ENCODE measurements at places on chromosomes 12 and 14.
A peak's percentile ranks its signal among the peaks of the same experiment; 100 is the strongest.

- no peak for DNase-seq
Observed at GRCh38 chr12:102896067-102896466, 21.0 kb downstream of the PAH start.

GRCh38 chr12:31591380-31591901, 505 bp upstream of the DENND5B start:
- peak; percentile 39 for DNase-seq

DNA sequence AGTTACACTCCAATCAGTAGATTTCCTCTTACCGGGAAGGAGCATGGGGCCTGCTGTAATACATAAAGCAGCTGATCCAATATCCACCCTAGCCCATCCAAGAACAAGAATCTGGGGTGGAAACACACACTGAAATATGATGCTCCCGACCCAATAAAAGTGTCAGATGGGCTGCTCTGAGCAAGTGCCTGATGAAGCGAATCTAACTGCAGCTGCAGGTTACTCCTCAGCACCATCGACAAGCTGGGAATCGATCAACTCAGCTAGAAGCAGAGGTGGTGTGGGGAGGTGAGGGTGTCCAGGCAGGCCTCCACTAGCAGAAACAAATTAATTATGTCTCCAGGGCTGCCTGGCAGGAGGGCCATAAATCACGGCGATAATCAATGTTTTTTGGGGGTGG, 64.0 kb upstream of the WSCD2 start:
- DNase-seq: no peak

DNA sequence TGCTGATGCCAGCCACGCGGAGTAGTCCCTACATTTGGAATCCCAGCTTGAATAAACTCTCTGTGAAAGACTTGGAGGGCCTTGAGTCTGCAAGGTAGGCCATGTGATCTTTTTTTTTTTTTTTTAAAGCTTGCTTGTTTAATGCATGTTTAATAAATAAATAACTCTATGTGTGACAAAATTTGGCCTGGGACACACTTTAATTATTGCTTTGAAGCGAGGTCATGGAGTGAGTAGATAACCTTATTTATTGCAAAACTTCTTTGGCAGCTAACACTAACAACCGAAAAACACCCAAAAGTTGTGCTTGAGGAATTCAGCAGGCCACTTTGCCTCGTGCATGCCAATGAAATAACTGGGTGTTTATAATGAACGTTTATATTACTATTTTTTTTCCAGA, 382.2 kb downstream of the FLRT2 start:
- no peak for DNase-seq

DNA sequence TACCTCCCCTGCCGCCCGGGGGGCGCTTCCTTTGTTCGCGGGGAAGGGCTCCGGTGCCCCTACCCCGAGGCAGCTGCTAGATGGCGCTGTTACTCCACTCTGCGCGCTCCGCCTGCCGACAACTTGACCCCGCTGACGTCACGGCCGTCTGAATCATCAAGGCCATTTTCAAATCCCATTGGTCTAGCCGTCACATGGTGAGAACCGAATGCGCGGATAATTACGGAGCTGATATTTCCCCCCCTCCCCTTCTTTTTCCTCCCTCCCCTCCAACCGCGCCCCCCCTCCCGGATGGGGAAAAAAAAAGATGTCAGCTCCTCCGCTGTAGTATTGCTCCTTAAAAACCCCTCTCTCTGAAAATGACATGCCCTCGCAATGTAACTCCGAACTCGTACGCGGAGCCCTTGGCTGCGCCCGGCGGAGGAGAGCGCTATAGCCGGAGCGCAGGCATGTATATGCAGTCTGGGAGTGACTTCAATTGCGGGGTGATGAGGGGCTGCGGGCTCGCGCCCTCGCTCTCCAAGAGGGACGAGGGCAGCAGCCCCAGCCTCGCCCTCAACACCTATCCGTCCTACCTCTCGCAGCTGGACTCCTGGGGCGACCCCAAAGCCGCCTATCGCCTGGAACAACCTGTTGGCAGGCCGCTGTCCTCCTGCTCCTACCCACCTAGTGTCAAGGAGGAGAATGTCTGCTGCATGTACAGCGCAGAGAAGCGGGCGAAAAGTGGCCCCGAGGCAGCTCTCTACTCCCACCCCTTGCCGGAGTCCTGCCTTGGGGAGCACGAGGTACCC, at the start of gene HOXC10:
Gene HOXC10 (plus strand): TSS at position 246 of the 791 bp plus-strand sequence. CDS start 114 bp downstream, at position 360.
- peak; percentile 99 for DNase-seq

DNA sequence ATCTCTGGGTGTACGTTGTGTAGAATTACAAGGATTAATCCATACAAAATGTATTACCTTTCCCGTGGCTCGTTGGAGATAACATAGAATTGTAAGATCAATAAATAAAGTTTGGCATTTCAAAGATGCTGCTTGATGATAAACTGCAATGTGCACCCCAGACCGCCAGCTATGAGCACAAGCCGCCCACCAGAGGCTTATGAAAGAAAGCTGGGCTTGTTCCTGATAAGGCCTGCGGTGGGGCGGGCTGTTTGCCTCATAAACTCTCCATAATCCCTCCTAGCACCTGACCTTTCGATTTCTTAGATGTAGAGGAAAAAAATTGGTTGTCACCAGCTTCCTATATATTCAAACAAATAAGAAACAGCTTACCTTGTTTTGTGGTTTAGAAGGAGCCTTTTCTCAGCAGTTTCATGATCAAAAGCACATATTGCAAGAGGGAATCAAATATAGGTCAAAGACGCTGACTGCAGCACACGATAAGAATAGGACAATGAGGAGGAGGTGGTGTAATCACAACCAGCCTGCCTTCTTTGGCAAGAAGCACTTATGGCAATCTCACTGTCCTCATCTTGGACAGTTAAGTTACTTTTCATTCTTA, 293.6 kb downstream of the RMST start:
- DNase-seq: no peak

DNA sequence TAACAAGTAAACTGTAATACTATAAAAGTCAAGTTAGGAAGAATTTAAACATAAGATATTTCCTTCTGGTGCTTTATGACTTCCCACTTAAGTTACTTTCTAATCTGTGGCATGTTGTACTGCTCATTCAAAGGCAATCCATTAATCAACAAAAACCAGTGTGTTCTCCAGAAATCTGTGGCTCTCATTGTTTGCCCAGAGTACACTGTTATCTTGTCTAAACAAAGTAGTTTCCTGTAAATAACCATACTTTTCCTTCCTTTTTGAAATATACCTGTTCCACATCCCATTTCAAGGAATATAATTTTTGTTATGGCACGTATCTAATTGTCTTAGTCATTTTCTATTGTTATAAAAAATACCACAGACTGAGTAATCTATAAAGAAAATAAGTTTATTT, 184.1 kb downstream of the CCER1 start:
- no peak for DNase-seq

DNA sequence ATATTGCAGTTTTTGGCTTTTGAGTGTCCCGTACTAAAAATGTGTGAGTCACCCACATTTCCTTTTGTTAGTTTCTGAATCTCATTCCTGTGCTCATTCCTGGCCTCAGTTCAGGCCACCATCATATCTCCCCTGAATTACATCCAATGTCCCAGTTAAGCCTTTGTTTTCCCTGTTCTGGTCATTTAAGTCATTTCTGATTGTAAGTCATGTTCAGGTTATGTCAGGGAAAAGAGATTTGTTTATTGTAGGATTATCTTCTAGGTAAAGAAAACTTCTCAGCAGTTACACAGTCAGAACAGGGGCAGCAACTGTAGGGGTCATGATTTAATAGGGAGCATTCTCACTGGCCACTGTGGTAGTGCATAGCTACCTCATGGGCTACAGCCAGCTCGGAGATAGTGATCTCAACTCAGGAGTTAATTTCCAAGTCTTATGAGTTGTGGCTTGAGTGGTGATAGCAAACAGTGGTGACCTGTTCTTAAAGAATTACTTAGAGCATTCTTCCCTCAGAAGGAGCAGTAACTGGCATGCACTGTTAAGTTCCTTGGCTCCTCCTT, 6.7 kb downstream of the DDX47 start:
- no peak for DNase-seq

All from right hindlimb (tissue), 1 donor.